ENCODE measurements at places on chromosomes 6 and 20. TPM values are rescaled to one million over a fixed set of nuclear protein-coding genes. Genes with fewer than 3 reads are reported as not detected.
A peak's percentile ranks its signal among the peaks of the same experiment; 100 is the strongest.

The TSPO2 gene
- total RNA-seq, result not detected

GRCh38 chr6:34964564-34964963 is 75.5 kb downstream of the ANKS1A start:
- peak; percentile 88 for DNase-seq

GRCh38 chr6:28383235-28384142 is 16.1 kb downstream of the ZSCAN12 start:
- DNase-seq, result peak; percentile 82

The INSM1 gene
- total RNA-seq, result not detected

The SHLD1 gene
- 2.0 TPM for total RNA-seq

- DNase-seq, result peak; percentile 39
Measured at GRCh38 chr20:967796-968742, 34.0 kb downstream of the RSPO4 start.

The FAM162B gene
- total RNA-seq, result 1.6 TPM
